ENCODE measurements at places on chromosomes 7 and 10.

GRCh38 chr10:99431190-99431760 lies 851 bp upstream of the GOT1 start:
- DNase-seq: no peak

GRCh38 chr10:127068485-127068884 lies 127.9 kb downstream of the INSYN2A start:
- no peak for DNase-seq

- DNase-seq: no peak
Measured at GRCh38 chr7:130490888-130491804, 739 bp upstream of the MEST start.

GRCh38 chr7:4766666-4767519 lies 8.5 kb upstream of the AP5Z1 start:
- no peak for DNase-seq

- no peak for DNase-seq
Measured at GRCh38 chr10:3002304-3002703, 65.0 kb upstream of the PFKP start.

- DNase-seq: no peak
Measured at GRCh38 chr7:135168489-135169140, 1.9 kb downstream of the CYREN start.

DNA sequence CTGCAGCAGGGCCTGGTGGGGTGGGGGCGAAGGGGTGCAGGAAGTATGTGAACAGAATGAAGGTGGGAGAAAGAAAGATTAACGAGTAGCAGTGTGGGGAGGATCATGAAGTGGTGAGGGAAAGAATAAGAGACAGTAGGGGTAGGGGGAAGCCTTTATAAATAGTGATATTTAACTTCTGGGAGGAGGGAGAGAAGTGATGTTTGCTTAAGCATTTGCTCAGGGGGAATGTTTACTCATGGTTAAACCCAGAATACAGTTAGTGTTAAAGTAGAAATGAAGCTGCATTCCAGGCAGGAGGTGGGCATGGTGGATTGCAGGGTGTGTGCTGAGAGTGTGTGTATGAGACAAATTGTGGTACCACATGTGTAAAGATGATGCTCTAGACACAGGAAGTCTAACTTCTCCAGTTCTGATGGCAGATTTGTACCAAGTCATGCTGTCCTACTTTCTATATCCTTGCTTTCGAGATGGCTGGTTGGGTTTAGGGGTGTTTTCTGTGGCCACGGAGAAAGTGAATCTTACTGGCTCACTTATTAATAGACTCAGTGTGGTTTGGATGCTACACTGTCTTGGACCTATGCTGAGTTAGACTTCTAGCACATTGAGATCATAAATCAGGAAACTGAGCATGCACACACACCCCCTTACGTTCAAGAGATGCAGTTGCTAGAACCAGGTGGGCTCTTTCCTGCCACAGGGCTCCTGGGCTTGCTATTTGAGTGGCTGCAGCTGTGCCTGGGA lies 10.6 kb upstream of the DNMBP start:
- no peak for DNase-seq

GRCh38 chr7:103905997-103906396 lies 83.5 kb downstream of the RELN start:
- no peak for DNase-seq

GRCh38 chr7:57638666-57639065 lies 188.7 kb downstream of the ZNF716 start:
- no peak for DNase-seq

- DNase-seq: no peak
Measured at GRCh38 chr10:8359467-8359866, 305.0 kb downstream of the GATA3 start.

DNA sequence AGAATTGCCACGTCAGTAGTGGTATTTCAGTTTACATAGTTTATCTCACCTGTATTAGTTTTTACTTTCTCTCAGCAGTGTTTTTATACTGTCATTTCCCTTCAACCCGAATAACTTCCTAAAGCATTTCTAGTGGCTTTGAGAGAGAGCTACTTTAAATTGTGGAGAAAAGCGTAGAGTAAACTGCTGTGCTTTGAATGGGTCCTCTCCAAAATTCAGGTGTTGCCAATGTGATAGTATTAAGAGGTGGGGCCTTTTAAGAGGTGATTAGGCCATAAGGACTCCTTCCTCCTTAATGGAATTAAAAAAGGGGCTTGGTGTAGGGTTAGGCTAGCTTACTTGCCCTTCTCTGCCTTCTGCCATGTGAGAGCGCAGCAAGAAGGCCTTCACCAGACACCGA lies 98.4 kb downstream of the LCOR start:
- DNase-seq: no peak

DNA sequence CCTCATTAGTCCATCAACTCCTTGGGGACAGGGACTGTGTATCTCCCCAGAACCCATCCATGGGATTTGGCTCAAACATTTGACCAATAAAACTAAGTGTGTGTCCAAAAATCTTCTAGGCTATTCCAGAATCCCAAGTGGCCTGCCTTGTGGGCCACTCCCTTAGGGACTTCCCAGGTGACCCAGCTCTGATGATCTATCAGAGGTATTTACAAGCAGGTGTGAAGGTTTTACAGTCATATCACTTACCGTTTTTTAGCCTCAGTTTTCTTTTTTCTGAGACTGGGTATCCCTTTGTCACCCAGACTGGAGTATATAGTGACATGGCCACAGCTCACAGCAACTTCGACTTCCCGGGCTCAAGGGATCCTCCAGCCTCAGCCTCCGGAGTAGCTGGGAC lies 64.4 kb downstream of the PIP4K2A start:
- DNase-seq: no peak

DNA sequence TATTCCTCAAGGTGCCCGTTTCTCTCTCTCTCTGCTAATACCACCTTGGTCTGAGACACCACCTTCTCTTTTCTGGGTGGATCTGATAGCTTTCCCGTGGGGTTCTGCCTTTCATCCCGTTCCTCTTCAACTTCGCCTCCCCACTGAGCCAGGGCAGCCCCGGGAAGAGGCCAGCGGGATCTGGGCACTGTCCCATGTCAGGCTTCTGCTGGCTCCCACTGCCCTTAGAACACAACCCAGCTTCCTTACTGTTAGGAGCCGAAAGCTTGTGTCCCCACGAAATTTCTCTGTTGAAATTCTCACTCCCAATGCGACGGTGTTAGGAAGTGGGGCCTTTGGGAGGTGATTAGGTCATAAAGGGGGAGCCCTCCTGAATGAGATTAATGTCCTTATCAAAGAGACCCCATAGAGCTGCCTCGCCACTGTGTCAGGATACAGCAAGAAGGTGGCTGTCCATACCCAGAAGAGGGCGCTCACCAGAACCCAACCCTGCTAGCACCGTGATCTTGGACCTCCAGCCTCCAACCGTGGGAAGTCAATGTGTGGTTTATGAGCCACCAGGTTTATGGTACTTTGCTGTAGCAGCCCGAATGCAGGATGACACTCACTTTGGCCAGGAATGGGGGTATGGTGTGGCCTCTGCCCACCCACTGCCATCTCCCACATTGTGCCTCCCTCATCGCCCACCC lies 79.2 kb downstream of the CAMK1D start:
- no peak for DNase-seq

GRCh38 chr7:157297185-157297584 lies 39.6 kb upstream of the DNAJB6 start:
- DNase-seq: no peak
